ENCODE measurements at places on chromosomes 7 and 10.

- DNase-seq: no peak
Measured at GRCh38 chr10:59222788-59223187, 46.3 kb downstream of the PHYHIPL start.

- DNase-seq: no peak
Measured at GRCh38 chr7:111823826-111824225, 261.5 kb upstream of the IMMP2L start.

DNA sequence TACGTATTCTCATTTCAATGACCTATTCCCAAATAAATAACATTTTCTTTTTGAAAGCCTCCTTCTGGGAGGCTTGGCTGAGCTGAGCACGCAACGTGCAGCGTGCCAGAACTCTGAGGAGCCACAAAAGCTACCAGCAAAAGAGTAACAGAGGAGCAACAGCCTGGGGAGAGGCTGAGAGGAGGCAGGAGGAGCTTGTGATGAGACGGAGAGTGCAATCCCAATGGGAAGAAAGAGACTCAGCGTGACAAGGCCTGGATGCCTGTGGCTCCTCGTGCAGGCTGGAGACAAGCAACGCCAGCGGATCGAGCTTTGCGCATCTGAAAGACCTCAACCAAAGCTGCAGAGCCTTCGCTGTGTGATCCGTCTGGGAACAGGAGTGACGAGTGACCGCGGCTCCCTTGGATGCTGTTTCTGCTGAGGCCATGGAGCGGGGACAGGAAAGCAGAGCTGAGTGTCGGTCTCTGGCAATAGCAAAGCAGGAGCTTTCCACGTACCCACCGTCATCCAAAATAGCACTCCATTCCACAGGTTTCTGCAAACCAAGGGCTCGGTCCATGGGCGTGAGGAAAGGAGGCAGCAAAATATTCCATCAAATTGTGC lies 171.7 kb upstream of the PFKP start:
- DNase-seq: no peak

GRCh38 chr7:84654273-84654672 lies 459.7 kb upstream of the SEMA3A start:
- no peak for DNase-seq

- DNase-seq: no peak
Measured at GRCh38 chr10:84008878-84009277, 130.4 kb upstream of the GHITM start.

DNA sequence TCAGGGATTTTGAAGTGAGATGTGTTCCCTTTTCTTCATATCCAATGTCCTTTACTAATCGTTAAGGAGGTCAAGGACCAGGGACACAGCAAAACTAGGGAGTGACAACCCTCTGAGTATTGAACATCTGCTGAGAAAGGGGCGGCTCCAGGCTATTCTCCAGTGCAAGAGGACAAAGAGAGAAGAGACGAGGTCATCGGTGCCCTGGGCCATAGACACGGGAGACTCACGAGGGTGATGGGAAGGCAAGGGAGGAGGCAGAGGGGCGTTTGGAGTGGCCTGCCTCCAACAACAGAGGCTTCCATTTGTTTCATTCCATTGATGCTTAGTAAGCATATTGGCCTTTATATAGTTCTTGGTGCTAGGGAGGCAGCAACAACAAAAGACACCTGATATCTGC lies 268.4 kb downstream of the CXCL12 start:
- no peak for DNase-seq

GRCh38 chr10:88791924-88792323 lies 10.6 kb upstream of the LIPM start:
- peak; percentile 19 for DNase-seq

GRCh38 chr7:1357601-1358271 lies 101.5 kb downstream of the MICALL2 start:
- no peak for DNase-seq

GRCh38 chr7:148687555-148687954 lies 11.1 kb upstream of the CUL1 start:
- DNase-seq: no peak

All from right hindlimb (tissue), 1 donor.